ENCODE measurements at places on chromosomes 5 and 9. TPM values are rescaled to one million over a fixed set of nuclear protein-coding genes. Genes with fewer than 3 reads are reported as not detected.

The TMEFF1 gene
- not detected for total RNA-seq

The CNTLN gene
- not detected for total RNA-seq

The GPSM1 gene
- 6.6 TPM for total RNA-seq

The PLK2 gene
- 53.3 TPM for total RNA-seq

The CCNJL gene
- total RNA-seq: not detected

The FAM200C gene
- total RNA-seq: not detected

The IGIP gene
- total RNA-seq: 0.81 TPM

The FOXD4 gene
- total RNA-seq: not detected

The TXNDC8 gene
- total RNA-seq: not detected

The DMRT3 gene
- not detected for total RNA-seq

The DOK3 gene
- total RNA-seq: 1.2 TPM

The EQTN gene
- not detected for total RNA-seq

The OCLN gene
- total RNA-seq: 2.9 TPM

The NIM1K gene
- total RNA-seq: 0.46 TPM
